ENCODE measurements at places on chromosomes 12 and 14. TPM values are rescaled to one million over a fixed set of nuclear protein-coding genes. Genes with fewer than 3 reads are reported as not detected.

Gene GPRC5D
- total RNA-seq: not detected

Gene ACSS3
- 2.9 TPM for total RNA-seq

Gene OR4K13
- total RNA-seq: not detected

Gene GALNT6
- 61.9 TPM for total RNA-seq
